ENCODE measurements at places on chromosomes 5 and 9. TPM values are rescaled to one million over a fixed set of nuclear protein-coding genes. Genes with fewer than 3 reads are reported as not detected.

C5 gene
- 22.7 TPM for total RNA-seq

DNA sequence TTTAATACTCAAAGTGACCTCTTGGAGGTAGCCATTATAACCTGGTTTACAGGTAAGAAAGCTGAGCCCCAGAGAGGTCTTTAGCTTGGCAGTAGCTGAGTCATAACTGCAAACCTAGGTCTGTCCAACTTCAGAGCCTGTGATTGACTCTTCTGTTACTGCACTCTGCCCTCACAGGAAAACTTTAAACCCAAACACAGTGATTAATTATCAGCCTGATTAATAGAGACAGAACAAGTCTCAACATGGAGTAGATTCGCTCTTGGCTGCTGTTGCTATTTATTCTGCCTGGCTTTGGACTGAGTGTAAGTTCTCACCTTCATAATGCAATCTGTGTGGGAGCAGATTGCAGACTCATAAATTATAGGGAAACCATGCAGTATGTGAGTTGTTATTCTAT, 27.4 kb upstream of the TXN start:
- no peak overlapping the region for H3K27ac ChIP-seq
- no peaks in the 10 kb centered on the region for H3K4me1 ChIP-seq
- DNase-seq, result no peak
- no peaks in the 10 kb centered on the region for H3K27me3 ChIP-seq
- no peak overlapping the region for H3K4me3 ChIP-seq

- H3K27me3 ChIP-seq, result no peaks in the 10 kb centered on the region
- H3K4me1 ChIP-seq, result no peaks in the 10 kb centered on the region
- no peaks in the 10 kb centered on the region for H3K36me3 ChIP-seq
- no peak for DNase-seq
Measured at GRCh38 chr9:7828334-7828733, 28.8 kb upstream of the DMAC1 start.

TMOD1 gene
- total RNA-seq, result 15.4 TPM

DNA sequence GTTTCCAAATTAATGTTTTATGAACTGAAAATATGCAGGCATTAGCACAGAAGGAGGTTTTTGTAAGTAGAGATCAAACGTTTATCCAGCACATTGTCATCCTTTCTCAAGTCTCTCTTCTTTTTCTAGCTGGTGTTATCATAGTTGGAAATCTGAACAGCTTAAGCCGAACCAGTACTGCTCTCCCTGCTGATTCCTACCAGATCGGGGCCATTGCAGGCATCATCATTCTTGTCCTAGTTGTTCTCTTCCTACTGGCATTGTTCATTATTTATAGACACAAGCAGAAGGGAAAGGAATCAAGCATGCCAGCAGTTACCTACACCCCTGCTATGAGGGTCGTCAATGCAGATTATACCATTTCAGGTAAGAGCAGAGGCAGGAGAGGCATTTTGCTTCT, 72.1 kb upstream of the PRRC1 start:
- DNase-seq, result no peak
- H3K4me1 ChIP-seq, result no peaks in the 10 kb centered on the region
- H3K4me3 ChIP-seq, result no peak overlapping the region

DNA sequence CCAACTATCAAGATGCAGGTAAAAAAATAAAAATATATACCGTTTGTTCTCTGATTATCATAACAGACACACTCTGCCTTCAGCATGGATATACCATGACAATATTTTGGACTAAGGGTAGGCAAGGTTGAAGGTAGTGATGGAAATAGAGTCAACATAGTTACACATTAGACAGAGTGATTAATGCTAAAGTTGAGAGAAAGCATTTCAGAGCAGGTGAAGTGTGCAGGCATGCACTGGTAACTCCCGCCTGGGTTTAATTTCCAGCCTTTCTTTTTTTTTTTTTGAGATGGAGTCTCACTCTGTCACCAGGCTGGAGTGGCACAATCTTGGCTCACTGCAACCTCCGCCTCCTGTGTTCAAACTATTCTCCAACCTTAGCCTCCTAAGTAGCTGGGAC, 458.5 kb downstream of the TLR4 start:
- no peak overlapping the region for H3K27ac ChIP-seq
- H3K4me3 ChIP-seq, result no peak overlapping the region
- H3K4me1 ChIP-seq, result no peaks in the 10 kb centered on the region

- no peaks in the 10 kb centered on the region for H3K36me3 ChIP-seq
- no peak overlapping the region for H3K27ac ChIP-seq
- H3K4me1 ChIP-seq, result no peaks in the 10 kb centered on the region
- DNase-seq, result no peak
- H3K4me3 ChIP-seq, result no peak overlapping the region
- no peaks in the 10 kb centered on the region for H3K27me3 ChIP-seq
Measured at GRCh38 chr9:18382243-18382642, 91.7 kb upstream of the ADAMTSL1 start.

WDR38 gene
- not detected for total RNA-seq

- no peaks in the 10 kb centered on the region for H3K27me3 ChIP-seq
- peaks cover 4% of the 10 kb centered on the region for H3K4me1 ChIP-seq
- DNase-seq, result no peak
Measured at GRCh38 chr9:106880863-106881262, 17.9 kb downstream of the ZNF462 start.

GRCh38 chr5:93902288-93902687, 160.9 kb upstream of the POU5F2 start:
- no peak overlapping the region for H3K27ac ChIP-seq
- no peaks in the 10 kb centered on the region for H3K36me3 ChIP-seq
- H3K4me3 ChIP-seq, result no peak overlapping the region
- H3K27me3 ChIP-seq, result no peaks in the 10 kb centered on the region
- no peaks in the 10 kb centered on the region for H3K4me1 ChIP-seq
- no peak for DNase-seq

GRCh38 chr5:169944115-169944514, 36.2 kb downstream of the INSYN2B start:
- peak overlapping the region; percentile 94 for H3K27ac ChIP-seq
- H3K27me3 ChIP-seq, result no peaks in the 10 kb centered on the region
- DNase-seq, result peak; percentile 53
- H3K4me1 ChIP-seq, result peaks cover 5% of the 10 kb centered on the region
- H3K4me3 ChIP-seq, result no peak overlapping the region
- no peaks in the 10 kb centered on the region for H3K36me3 ChIP-seq

GRCh38 chr9:68895741-68896478, 118.0 kb downstream of the PRKACG start:
- H3K27ac ChIP-seq, result peak overlapping the region; percentile 14
- H3K36me3 ChIP-seq, result no peaks in the 10 kb centered on the region
- DNase-seq, result no peak
- H3K4me1 ChIP-seq, result no peaks in the 10 kb centered on the region
- H3K27me3 ChIP-seq, result no peaks in the 10 kb centered on the region
- H3K4me3 ChIP-seq, result no peak overlapping the region

DNA sequence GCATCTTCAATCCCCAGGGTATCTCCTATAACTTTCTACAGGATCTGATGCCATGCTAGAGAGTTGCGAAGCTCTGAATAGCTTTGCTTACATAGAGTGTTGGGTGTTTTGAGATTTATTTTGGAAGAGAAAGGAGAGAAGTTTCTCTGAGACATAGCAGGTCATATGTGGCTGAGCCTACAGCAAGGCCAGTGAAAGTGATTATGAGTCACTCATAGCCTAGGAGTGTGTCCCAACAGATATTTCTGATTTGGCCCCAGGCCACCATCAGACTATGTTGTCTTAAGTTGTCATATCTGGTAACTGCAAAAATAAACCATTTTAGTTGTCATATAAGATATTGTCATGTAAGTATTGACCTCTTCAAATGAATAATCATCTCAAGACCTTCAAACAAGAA, 132.0 kb upstream of the RAI14 start:
- H3K27me3 ChIP-seq, result no peaks in the 10 kb centered on the region
- H3K4me3 ChIP-seq, result no peak overlapping the region
- H3K36me3 ChIP-seq, result no peaks in the 10 kb centered on the region
- no peak for DNase-seq
- no peak overlapping the region for H3K27ac ChIP-seq
- H3K4me1 ChIP-seq, result no peaks in the 10 kb centered on the region

PCDHA3 gene
- total RNA-seq, result 0.98 TPM

MAT2B gene
- 55.4 TPM for total RNA-seq
